Vein endothelial cell (primary cell): ENCODE measurements at places on chromosomes 16 and 17. TPM values are rescaled to one million over a fixed set of nuclear protein-coding genes. Genes with fewer than 3 reads are reported as not detected.

Gene SYT17
- total RNA-seq = 1.6 and 2.4 TPM in 2 replicates

Gene RHBDF1
- total RNA-seq = 27.1 and 29.2 TPM in 2 replicates

Gene KRT33A
- not detected in 2 replicates for total RNA-seq

Gene TMED6
- 0.19 TPM in 1 of 2 replicates, not detected in the other for total RNA-seq

Gene ZNF778
- total RNA-seq = 9.8 and 19.3 TPM in 2 replicates

Gene KIFC3
- 45.8 and 55.9 TPM in 2 replicates for total RNA-seq

Gene TMEM88
- 26.5 and 43.0 TPM in 2 replicates for total RNA-seq

Gene CFDP1
- 53.9 and 80.9 TPM in 2 replicates for total RNA-seq

Gene RGS9
- total RNA-seq = 1.1 and 1.3 TPM in 2 replicates

Gene RPH3AL
- total RNA-seq = 11.9 and 18.0 TPM in 2 replicates

Gene CPHXL2
- total RNA-seq = not detected in 2 replicates

Gene KIF2B
- total RNA-seq = not detected in 2 replicates

Gene CLUH
- 73.0 and 76.8 TPM in 2 replicates for total RNA-seq

Gene ABCA9
- total RNA-seq = 6.4 and 8.5 TPM in 2 replicates

Gene NQO1
- 250 and 456 TPM in 2 replicates for total RNA-seq

Gene SPN
- total RNA-seq = not detected in 2 replicates

Gene CMTM2
- not detected in 2 replicates for total RNA-seq

Gene SBK1
- total RNA-seq = 0.10 and 0.33 TPM in 2 replicates

Gene PDIA2
- 0.65 TPM in 1 of 2 replicates, not detected in the other for total RNA-seq

Gene ZNF688
- 5.2 and 6.2 TPM in 2 replicates for total RNA-seq

Gene TEX19
- total RNA-seq = under 0.01 TPM in 1 of 2 replicates, not detected in the other

Gene ABCC3
- 1.7 and 5.2 TPM in 2 replicates for total RNA-seq

Gene ZNF469
- 4.2 and 5.8 TPM in 2 replicates for total RNA-seq

Gene NPIPB13
- 0.96 and 3.6 TPM in 2 replicates for total RNA-seq

Gene APOBR
- not detected in 2 replicates for total RNA-seq

Gene KRT12
- not detected in 2 replicates for total RNA-seq

Gene G6PC1
- not detected in 2 replicates for total RNA-seq

Gene TVP23A
- total RNA-seq = not detected in 2 replicates

Gene FBXW10B
- total RNA-seq = 0.98 and 1.1 TPM in 2 replicates

Gene ZFP3
- total RNA-seq = 2.0 and 2.7 TPM in 2 replicates

Gene GP1BA
- not detected in 2 replicates for total RNA-seq

Gene COX4I1
- total RNA-seq = 350 and 372 TPM in 2 replicates

Gene TBC1D3E
- total RNA-seq = not detected in 2 replicates

Gene NKD1
- total RNA-seq = under 0.01 TPM in 1 of 2 replicates, not detected in the other

Gene MRPL10
- 30.5 and 52.3 TPM in 2 replicates for total RNA-seq

Gene IRX3
- 0.38 and 0.65 TPM in 2 replicates for total RNA-seq

Gene GRAPL
- 37.7 and 106 TPM in 2 replicates for total RNA-seq

Gene CLDN7
- total RNA-seq = 10.8 and 13.4 TPM in 2 replicates
